ENCODE measurements at places on chromosomes 3 and 15.

GRCh38 chr15:78996894-78997275 is 52.0 kb upstream of the CTSH start:
- DNase-seq, result no peak

GRCh38 chr3:172711454-172711795 is 558 bp upstream of the NCEH1 start:
- DNase-seq, result no peak

- DNase-seq, result no peak
Measured at GRCh38 chr3:192957441-192958021, 39.9 kb upstream of the MB21D2 start.

GRCh38 chr3:187265461-187265955 is 26.0 kb downstream of the MASP1 start:
- no peak for DNase-seq

GRCh38 chr15:87985451-87985850 is 271.1 kb downstream of the NTRK3 start:
- DNase-seq, result no peak

DNA sequence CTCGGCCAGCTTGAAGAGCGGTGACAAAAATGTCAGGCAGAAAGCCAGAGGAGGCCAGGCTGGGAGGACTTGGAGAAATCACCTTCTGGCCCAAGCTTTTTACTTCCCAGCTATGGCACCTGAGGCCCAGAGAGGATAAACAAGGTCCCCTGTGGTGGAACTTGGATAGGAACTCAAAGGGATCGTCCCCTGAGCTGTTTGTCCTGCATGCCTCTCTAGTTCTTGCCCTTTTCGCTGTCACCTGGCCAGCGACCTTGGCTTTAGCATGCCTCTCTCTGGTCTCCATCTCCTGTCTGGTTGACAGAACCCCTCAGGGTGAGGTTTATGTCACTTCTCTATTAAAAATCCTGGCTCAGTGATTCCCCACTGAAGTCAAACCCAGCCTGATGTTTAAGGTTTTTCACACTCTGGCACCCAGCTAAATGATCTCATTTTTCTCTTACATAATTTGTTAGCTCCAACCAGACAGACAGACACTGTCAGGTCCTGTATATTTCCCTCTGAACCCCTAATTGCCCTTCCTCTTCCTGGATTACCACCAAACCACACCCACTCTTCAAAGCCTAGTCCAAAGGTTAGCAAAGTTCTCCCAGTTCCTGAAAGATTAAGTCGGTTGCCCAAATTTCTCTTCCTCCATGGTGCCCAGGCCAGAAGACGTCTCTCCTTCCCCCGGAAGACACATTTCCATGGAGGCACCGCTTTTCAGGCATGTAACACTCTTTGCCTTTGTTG is 169.1 kb downstream of the FAM43A start:
- no peak for DNase-seq

DNA sequence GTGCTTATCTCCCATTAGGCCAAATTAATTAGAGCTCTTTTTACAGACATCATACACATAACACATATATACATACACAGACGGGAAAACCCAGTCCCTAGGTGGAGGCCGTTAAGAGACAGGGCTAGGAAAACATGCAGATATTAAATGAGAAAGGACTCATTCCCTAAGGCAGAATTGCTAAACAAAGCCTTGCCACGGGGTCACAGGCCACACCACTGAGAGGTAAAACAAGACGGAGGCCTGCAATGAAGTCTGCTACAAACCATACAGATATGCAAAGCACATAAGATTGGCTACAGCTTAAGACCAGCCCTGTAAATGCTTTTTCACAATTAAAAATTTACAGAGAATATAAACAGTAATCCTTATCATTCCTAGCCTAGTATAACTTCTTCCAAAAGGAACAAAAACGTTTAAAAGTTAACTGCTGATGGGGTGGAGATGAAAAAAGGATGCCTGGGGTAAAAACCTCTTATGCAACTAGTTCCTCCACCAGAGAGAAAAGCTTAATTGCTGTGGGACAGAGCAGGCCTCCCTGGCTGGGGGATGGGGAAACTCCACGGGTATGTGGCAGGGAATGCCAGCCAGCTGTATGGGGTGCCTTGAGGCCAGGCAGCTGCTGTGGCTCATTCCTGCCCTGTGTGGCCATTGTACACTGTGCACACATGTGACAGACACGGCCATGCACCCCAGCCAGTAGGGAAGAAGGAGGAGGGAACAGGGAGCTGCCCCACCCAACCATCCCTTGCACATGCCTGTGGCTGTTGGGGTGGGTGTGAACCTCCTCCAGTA is 481.4 kb upstream of the LMCD1 start:
- DNase-seq, result no peak

- no peak for DNase-seq
Measured at GRCh38 chr3:115004201-115005140, 142.6 kb downstream of the ZBTB20 start.

DNA sequence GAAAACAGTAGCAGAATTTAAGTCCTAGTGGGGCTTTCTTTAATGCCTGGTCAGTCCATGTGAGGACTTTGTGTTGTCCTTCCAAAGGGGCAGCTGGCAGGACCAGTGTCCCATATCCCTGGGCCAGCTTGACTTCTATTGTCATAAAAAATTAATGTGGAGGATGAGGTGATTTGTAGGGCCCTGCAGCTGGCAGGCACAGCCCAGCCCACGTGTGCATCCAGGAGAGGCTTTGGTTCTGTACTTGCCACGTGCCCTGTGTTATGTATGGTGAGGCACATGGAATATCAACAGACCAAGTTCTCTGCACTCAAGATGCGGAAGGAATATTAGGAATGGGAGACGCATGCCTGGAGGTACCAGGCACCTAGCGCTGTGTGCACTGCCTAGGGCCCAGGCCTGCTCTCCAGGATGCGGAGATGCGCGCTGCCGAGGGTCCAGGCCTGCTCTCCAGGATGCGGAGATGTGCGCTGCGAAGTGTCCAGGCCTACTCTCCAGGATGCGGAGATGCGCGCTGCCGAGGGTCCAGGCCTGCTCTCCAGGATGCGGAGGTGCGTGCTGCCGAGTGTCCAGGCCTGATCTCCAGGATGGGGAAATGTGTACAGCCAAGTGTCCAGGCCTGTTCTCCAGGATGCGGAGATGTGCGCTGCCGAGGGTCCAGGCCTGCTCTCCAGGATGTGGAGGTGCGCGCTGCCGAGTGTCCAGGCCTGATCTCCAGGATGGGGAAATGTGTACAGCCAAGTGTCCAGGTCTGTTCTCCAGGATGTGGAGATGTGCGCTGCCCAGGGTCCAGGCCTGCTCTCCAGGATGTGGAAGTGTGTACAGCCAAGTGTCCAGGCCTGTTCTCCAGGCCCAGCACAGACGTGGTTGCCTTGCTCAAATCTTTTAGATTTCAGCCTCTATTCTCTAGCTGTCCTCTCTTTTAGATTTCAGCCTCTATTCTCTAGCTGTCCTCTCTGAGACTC is 183.3 kb upstream of the ROPN1 start:
- DNase-seq, result no peak

DNA sequence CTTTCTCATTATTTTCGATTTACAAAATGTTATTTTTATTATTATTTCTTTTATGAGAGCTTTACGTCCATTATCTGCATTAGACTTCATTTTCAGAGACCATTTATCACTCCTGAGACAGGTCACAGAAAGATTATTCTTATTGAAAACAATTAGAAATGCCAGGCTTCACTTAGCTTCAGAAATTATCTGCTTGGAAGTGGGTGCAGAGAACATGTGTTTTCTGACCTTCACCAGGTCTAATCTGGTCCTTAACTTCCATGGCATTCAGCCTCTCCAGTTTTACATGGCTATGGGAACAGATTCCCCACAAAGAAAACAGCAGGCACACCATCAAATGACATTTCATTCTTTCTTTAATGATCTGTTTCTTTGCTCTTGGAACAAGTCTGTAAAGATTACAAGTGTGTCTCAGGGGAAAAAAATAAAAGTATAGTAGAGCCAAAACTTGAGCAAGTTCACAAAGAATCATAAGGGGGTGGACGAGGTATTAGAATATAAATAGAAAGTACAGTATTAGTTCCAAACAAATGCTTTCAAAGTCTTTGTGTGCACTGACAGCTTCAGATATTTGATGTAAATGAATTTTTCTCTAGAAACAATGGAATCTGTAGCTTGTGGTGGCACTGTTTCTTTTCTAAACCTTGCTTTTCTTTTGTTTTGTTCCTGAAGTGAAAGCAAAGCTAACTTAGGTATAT is 294.2 kb upstream of the MEIS2 start:
- DNase-seq, result no peak

DNA sequence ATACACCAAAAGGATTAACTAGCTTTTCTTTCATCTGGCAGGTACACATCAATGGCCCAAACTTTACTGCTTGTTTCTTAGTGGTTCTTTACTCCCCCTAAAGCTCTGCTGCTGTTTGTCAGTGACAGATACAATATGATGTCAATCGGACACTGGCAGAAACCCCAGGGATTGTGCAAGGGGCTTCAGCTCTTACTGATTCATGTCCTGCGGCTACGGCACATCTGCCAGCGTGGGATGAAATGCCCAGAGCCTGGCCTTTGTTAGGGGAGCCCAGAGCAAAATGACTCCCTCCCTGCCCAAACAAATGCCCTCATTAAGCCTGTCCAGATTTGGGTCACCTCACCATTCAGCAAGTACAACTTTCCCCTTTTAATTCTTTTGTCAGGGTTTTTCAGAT is 28.3 kb downstream of the SRP14 start:
- no peak for DNase-seq

GRCh38 chr3:5122741-5123706 is 932 bp downstream of the ARL8B start:
- peak; percentile 3 for DNase-seq

DNA sequence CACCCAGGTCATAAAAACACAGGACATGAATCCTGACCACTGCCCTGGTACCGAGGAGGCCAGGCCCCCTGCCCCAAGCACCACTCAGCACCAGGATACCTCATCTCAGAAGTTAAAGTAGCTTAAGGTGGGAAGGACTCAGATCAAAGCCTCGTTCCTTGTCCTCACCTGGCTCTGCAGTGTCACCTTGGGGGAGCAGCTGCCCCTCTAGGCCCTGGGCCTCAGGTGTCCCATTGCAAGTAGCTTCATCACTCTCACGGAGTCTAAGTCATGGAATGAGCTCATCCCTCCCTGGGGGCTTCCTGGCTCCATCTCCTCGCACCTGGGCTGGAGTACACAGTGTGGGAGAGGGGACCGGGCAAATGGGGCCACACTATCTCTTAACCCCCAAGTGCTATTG is 148.0 kb downstream of the TPRA1 start:
- no peak for DNase-seq

GRCh38 chr15:80380154-80380553 is 24.0 kb upstream of the ARNT2 start:
- DNase-seq, result no peak

- no peak for DNase-seq
Measured at GRCh38 chr3:50633230-50633790, 16.4 kb downstream of the MAPKAPK3 start.

DNA sequence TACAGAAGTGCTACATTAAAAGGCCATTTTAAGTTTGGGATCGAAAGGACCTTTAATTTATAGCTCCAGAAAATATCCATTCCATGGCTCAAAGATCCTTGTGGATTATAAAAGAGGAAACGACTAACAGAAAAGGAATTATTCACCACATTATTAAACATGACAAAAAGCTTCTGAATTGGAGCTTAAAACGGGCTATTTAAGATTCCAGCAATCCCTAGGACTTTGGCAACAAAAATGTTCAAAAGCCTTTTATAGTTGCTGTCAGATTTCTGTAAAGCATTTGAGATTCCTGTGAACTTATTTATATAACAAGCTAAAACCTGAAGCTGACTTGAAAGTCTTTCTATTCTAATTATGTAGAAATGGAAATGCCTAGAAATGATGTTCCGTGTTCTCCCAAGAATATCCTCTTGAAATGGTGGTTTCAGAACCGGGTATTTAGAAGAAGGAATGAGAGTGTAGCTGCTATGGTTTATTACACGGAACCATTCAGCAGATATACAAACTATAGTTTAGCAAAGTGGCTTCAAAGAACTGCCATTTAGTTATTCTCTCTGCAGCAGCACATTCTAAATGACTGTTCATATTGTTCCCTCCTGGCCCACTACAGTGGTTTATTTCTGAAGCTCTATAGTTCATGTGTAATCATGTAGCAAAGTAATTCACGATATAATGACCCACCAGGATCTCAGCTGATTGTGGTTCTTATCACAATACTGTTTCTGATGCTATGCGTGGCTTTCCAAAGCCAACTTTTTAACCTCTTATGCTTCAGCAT is 961.7 kb downstream of the FHIT start:
- DNase-seq, result no peak

DNA sequence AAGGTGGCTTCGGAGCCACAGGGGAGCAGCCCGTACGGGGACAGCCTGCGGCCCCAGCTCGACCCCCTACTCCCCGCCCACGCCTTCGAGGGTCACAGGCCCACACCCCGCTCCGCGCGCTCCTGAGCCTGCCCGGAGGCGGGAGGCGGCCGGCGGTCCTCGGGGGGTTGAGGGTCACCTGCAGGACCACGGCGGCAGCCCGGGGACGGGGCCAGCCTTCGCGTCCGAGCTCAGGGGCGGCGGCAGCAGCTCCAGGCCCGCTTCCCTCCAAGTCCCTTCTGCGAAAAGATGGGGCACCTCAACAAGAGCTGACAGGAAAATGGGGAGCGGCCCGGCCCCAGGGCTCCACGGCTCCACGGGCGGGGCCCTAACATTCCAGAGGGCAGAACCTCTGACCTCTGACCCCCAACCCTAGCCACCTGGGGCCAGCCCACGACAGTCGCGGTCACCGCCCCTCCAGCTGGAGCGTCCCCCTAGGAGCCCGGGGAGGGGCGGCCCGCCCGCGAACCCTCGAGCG is 428 bp downstream of the LYSMD4 start:
- no peak for DNase-seq

GRCh38 chr3:19264424-19264823 is 116.1 kb downstream of the KCNH8 start:
- DNase-seq, result no peak

- DNase-seq, result no peak
Measured at GRCh38 chr3:102304550-102304949, 130.3 kb upstream of the ZPLD1 start.

GRCh38 chr3:20080956-20081554 is 40.8 kb downstream of the KAT2B start:
- peak; percentile 16 for DNase-seq

- DNase-seq, result no peak
Measured at GRCh38 chr3:66723231-66723630, 222.4 kb upstream of the LRIG1 start.

DNA sequence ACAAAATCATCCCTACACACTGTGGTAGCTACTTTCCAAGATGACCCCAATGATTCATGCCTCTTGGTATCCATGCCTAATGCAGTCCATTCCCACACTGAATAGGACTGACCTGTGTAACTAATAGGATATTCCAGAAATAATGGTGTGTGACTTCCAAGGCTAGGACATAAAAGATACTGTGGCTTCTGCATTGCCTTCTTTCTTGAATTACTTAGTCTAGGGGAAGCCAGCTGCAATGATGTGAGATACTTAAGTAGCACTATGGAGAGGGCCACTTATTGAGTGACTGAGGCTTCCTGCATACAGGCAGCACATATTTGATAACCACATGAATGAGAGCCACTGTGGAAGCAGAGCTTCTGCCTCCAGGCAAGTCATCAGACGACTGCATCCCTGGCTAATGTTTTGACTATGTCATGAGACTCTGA is 50.1 kb downstream of the NR1I2 start:
- no peak for DNase-seq

All from activated effector memory CD4-positive, alpha-beta T cell treated with Interleukin-2 at 50 U/mL for 16 hours (primary cell).